Amniotic stem cell (primary cell): ENCODE measurements at places on chromosomes 7 and 10.
A peak's percentile ranks its signal among the peaks of the same experiment; 100 is the strongest.

DNA sequence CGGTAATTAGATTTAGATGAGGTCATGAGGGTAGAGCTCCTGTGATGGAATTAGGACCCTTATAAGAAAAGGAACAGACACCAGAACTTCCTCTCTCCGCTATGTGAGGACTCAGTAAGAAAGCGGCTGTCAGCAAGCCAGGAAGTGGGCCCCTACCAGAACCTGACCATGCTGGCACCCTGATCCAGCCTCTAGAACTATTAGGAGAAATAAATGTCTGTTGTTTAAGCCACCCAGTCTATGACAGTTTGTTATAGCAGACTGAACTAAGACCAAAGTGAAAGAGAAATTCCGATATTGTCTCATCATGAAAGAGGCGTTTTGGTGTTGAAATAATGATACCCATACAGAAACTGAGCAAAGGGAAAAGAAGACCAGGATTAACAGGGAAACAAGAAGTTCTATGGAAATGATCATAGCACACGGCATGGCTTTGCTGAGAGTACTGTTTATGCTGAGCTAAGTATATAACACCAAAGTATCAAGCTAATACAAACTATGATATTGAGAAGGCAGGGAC lies 9.2 kb downstream of the CLEC2L start:
- DNase-seq: no peak

- no peak for DNase-seq
Measured at GRCh38 chr7:157903710-157904109, 566.9 kb downstream of the DNAJB6 start.

DNA sequence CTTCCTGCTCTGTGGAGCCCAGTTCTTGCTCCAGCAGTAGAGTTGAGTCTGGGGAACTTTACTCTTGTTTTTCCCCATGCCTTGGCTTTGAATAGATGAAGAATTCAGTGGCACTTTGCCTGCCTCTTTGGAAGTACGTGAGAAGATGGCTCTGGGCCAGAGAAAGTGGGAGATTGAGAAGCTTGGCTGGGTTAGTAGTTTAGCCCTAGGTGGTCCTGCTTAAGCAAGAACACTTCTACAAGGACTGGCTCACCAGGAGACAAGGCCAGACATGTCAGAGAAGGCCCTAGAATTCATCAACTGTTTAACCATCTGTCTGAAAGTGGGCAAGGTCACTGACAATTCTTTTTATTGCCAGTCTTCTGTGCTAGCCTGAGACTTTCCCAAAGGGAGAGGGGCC lies 410.3 kb downstream of the TYW1 start:
- DNase-seq: no peak

- peak; percentile 62 for DNase-seq
Measured at GRCh38 chr7:12715372-12716133, 28.1 kb downstream of the ARL4A start.

GRCh38 chr7:25385506-25386136 lies 157.3 kb upstream of the NPVF start:
- no peak for DNase-seq

GRCh38 chr7:41576166-41576565 lies 126.7 kb downstream of the INHBA start:
- no peak for DNase-seq

DNA sequence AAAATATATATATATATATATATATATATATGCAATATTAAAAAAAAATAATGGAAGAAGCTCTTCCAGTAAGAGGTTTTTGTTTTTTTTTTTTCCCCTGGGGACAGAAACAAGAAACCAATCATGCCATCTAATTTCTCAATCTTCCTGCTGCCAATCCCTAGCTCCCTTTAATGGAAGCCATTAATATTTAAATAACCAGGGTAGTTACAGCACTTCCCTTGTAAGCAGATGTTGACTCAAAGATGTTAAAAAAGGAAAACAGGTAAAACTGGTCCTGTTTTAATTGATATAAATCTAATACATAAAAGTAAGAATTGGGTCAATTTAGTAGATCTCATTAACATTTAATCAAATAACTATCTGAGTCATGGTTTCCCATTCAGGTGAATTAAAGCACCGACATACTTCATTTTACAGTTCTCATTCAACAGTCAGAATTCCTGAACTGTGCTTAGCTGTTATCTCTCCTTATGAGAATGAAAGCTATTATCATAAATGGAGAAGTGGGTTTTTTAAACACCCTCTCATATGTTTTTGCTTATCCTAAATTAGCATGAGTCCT lies 22.6 kb downstream of the CPVL start:
- no peak for DNase-seq

DNA sequence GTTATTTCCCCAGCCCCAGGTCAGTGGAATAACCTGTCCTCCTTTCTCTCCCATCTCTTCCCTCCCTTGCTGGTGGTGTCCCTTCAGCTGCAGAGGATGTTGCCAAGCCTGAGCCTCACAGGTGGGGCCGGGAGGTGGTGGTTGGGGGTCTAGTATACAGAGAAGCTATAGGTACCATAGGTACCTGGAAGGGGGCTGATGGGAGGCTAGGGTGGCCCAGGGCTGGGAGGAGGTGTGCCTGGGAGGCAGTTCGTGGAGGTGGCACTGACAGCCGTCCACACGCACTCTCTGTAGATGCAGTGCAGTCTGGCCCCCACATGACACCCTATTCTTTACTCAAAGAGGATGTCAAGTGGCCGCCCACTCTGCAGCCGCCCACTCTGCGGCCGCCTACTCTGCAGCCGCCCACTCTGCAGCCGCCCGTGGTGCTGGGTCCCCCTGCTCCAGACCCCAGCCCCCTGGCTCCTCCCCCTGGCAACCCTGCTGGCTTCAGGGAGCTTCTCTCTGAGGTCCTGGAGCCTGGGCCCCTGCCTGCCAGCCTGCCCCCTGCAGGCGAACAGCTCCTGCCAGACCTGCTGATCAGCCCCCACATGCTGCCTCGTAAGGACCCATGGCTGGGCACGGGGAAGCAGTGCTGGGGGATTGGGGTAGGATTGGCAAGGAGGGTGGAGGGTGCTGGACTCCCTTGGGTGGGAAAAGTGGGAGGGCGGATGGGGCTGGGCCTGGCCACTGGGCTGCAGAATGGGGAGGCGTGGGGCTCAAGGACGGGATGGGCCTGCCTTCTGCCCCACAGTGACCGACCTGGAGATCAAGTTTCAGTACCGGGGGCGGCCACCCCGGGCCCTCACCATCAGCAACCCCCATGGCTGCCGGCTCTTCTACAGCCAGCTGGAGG lies 9.5 kb downstream of the IRF5 start:
- no peak for DNase-seq

GRCh38 chr10:13439313-13440184 lies 89.3 kb downstream of the BEND7 start:
- no peak for DNase-seq

DNA sequence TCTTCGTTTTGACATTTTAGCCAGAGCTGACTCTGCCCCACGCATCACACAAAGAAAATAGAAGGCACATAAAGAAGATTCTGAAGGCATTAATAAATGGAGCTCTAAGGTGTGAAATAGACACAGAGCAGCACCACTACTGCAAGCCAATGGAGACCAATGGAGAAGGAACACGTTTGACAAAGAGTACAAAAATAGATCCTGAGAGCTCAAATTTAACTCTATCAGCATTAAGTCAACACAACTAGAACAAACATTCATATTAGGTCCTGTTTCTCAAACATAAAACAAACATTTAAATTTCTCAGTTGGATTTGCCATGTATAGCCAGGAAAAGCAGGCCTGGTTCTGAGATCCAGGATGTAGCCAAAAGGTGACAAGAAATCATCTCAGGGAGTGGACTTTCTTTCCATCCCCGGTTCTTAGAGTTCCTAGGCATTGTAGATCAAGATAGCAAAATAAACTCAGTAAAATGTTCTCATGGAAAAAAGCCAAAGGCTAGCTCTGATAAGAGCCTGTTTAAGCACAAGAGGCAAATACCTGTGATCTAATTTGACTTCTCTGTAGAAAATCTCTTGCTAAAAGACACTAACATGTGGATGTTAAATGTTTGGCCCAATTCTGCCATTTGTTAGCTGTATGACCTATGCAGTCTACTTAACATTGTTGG lies 174.2 kb upstream of the VIPR2 start:
- DNase-seq: no peak

GRCh38 chr10:55374917-55375316 lies 573.9 kb upstream of the PCDH15 start:
- DNase-seq: no peak

- DNase-seq: peak; percentile 75
Measured at GRCh38 chr10:70849582-70850016, 33.9 kb downstream of the SGPL1 start.

DNA sequence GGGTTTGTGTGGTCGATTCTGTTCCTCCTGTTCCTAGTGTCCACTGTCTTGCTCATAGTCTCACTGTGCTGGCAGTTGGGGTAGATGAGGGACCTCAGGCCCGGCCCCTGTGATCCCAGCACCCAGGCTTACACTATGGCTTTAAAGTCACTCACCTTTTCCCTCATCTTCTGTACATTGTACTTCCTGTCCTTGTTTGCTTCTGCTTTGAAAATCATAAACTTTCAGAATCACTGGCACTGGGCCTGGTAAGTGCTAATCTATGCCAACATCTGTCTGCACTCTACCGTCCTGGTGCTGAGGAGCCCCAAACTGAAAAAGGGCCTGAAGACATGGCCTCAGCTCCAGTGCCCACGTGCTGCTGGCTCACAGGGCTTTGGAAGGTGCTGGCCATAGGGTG lies 5.7 kb upstream of the TAS2R60 start:
- no peak for DNase-seq

- DNase-seq: no peak
Measured at GRCh38 chr7:12571691-12572090, 1.2 kb downstream of the SCIN start.

DNA sequence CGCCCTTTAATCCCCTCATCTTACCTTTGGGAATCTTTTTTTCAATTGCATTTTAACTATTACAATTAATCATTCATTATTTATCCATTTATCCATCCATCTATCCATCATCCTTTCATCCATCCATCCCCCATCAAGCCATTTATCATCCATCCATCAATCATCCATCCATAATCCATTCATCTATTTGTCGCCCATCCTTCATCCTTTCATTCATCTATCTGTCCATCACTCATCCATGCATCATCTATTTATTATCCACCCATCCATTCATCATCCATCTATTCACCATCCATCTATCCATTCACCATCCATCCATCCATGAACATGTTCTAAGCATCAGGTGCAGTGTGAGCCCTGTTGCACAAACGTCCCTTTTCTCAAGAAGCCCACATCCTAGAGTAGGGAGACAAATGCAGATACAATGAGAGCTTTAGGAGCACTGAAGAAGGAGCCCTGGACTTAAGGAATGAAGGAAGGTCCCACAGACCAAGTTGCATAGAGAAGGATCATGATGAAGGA lies 199.5 kb downstream of the ADAM12 start:
- DNase-seq: no peak

GRCh38 chr7:94697035-94697974 lies 41.4 kb upstream of the SGCE start:
- peak; percentile 42 for DNase-seq

DNA sequence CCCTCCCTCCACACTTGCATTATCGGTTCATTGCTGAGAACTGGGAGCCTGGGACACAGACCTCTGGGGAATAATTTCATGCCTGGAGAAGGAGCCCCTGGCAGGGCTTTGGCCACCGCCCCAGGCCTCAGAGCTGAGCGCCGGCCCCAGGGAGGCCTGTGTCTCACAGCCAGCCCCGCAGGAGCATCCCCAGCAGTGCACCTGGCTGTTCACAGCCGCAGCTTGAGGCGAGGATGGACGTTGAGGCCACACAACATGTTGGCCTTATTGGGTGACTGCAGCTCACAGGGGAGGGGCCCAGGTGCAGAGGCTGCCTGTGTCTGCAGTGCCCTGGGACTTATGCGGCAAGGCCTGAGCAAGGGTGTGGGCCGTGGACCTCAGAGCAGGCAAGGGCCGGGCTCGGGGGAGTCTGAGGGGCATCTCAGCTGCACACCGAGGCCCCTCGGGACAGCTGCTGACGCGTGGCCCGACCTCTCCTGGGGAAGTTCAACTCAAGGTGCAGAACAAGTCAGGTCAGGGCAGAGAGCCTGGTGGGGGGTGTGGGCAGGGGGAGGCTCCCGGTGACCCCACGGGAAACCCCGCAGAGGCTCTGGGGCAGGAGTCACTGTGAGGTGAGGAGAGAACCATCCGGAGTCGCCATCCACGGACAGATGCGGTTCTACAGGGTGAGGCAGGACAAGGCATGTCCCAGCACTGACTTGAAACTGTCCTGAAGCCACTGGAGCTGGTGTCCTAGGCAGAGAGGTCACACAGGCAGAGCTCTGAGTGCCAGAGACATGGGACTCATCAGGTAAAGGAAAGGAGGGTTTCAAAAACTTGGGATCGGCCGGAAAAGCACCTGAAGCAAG lies 13.1 kb upstream of the UBE3C start:
- no peak for DNase-seq

DNA sequence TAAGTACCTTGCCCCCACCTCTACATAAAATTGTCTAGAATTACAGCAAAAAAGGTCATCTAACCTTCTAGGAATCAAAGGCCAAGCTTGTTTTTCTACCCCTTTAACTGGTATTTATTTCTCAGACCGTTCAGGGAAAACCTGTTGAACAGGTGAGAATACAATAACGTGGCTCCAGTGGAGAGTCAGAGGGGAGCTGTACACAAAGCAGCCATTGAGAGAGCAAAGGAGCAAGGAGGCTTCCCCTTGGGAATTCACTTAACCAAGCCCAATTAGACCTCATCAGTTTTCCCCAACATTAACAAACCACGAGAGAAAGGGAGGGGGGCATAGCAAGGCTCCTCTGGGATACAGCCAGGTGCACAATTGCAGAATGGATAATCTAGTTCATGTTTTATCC lies 101.9 kb downstream of the ELMO1 start:
- DNase-seq: no peak

- DNase-seq: no peak
Measured at GRCh38 chr10:11285171-11285570, 267.5 kb downstream of the CELF2 start.

- peak; percentile 62 for DNase-seq
Measured at GRCh38 chr7:87413951-87414793, 61.3 kb downstream of the ABCB4 start.

DNA sequence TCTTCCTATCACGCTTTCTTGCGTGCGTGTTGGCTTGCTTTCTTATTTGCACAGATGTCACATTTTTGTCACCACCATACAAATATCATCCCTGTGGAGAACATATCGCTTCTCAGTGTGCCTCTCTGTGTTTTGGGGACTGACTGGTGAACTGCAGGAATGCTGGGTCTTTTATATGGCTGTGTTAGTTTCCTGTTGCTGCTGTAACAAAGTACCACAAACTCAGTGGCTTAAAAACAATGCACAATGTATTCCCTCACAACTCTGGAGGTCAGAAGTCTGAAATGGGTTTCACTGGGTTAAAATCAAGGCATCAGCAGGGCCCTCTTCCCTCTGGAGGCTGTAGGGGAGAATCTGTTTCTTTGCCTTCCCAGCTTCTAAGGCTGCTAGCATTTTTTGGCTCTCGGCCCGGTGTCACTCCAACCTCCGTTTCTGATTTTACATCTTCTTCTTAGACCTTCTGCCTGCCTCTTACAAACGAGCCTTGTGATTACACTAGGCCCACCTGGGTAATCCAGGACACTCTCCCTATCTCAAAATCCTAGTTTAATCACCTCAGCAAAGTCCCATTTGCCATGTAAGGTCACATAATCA lies 82.0 kb downstream of the LRMDA start:
- no peak for DNase-seq

GRCh38 chr7:11376529-11376928 lies 402.9 kb downstream of the PHF14 start:
- DNase-seq: no peak
